ENCODE measurements at places on chromosomes 13 and 19.

DNA sequence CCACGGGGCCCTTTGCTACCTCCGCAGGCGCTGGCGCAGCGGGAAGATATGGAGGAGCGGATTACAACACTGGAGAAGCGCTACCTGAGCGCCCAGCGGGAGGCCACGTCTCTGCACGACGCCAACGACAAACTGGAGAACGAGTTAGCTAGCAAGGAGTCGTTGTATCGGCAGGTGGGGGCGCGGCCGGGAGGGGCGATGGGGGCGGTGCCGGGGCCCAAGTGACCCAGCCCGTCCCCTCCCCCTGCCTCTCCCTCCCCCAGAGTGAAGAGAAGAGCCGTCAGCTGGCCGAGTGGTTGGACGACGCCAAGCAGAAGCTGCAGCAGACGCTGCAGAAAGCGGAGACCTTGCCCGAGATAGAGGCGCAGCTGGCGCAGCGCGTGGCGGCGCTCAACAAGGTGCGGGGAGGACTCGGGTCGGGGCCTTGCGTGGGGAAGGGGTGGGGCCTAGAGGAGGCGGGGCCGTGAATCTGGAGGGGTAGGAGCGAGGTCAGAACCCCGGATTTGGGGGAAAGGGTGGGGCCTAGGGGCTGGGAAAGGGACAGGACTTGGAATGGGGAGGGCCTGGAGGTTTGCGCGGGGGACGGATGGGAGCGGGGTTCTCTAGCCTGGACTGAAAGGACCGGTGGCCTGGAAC is 13.7 kb downstream of the PPFIA3 start:
- peak; percentile 49 for DNase-seq

GRCh38 chr13:75766636-75767035 is 130.5 kb downstream of the LMO7 start:
- no peak for DNase-seq

DNA sequence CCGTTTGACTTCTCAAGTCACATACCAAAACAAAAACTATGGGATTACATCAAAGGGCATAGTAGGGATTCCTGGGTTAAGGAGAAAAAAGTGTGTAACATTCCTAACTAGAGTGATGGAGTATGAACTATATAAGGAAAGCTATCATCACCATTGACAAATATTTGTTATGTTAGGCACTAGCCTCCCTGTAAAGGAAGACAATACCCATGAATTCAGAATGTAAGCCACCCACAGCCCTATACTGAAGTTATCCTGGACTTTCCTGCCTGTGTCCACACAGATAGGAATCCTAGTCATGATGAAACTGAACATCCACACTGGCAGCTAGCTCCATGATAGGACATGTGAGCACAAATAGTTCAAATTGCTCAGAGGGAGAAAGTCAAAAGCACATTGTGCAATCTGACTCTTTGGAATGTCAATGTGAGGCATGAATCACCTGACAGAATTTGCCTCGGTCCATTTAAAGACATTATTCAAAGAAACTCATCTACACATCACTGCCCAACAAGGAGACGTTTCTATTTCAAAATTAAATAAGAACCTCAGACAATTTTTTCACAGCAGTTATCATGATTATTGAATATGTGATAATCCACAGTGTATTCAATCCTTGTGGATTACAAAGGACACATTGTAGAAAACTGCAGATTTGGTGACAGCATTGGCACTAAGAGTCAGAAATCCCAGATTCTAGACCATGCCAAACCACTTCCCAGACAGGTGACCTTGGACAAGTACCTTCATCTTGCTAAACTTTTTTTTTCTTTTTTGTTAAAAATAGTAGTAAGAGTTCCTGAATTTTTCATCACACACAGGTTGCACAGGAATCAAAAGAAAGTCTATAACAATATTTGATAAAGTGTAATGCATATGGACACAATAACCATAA is 529.3 kb downstream of the IRS2 start:
- DNase-seq = no peak

DNA sequence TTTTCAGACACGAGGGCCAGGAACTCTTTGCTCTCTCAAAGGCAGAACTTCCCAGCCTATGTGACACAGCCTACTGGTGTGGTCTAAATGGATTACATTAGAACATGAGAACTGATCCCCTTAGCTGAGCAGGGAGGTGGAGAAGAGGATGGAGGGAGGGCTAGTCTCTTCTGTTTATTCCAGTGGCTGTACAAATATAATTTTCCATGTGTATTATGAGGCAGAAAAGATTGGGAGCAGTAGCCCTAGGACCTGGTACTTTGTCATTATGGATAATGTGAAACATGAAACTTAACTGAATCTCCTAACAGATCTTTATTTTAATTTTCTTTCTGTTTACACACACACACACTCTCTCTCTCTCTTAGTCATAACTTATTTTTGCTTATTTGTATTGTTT is 82.1 kb downstream of the WDFY2 start:
- DNase-seq = no peak

DNA sequence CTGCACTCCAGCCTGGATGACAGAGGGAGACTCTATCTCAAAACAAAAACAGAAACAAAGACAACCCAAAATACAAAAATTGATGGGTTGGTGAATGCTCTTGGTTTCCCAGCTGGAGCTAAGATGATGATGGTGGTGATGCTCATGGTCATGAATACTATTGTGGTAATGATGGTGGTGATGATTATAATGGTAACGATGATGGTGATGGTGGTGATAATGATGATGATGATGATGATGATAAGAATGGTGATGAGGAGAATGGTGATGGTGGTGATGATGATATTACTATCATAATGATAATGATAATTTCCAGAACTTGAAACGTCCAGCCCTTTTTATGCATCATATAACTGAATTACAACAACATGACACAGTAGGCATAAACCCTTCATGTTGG is 40.1 kb downstream of the VAV1 start:
- DNase-seq = no peak

DNA sequence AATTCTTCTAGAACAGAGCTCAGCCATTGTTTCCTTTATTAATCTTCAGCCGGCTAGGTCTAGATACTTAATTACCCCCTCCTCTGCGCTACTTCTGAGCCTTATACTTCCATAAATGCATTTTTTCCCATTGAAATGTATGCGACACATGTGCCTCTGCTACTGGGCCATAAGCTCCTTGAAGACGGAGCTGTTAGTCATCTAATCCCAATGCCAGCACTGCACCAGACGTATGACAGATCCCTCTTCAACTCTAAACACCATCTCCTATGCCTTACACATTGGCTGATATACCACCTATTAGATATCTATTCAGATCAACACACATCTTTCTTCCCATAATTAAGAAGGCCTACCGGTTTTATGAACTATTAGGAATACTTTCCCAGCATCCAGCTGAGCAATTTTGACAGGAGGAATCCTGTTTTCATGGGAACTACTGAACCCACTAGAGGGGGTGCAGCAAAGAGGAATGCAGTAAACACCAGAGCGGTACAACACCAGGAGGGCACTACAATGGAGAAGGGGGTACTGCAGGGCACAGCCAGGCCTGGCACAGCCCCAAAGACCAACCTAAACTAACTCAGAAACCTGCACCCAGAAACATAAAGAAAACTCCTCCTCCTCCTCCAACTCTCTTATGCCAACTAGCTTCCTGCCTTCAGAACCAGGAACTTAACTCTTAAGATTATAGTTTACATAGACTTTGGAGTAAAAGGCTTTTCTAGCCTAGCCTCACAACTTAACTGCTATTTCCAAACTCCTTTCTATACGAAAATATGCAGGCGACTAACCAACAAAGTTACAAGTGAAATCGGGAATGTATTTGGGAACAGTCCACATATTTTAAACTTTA is 18.7 kb downstream of the STK24 start:
- DNase-seq = no peak

DNA sequence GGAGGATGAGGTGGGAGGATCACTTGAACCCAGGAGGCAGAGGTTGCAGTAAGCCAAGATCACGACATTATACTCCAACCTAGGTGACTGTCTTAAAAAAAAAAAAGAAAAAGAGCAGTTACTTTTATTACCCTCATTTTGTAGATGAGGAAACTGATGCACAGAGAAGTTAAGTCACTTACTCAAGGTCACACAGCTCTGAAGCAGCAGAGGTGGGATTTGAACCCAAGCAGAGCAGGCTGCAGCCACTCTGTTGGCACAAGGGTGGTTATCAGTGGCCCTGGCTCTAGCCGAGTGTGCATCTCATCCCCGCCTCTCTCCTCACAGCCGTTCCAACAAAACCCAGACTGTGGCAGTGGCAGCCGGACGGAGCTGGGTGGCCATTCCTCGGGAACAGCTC is 7.6 kb downstream of the IL27RA start:
- no peak for DNase-seq

DNA sequence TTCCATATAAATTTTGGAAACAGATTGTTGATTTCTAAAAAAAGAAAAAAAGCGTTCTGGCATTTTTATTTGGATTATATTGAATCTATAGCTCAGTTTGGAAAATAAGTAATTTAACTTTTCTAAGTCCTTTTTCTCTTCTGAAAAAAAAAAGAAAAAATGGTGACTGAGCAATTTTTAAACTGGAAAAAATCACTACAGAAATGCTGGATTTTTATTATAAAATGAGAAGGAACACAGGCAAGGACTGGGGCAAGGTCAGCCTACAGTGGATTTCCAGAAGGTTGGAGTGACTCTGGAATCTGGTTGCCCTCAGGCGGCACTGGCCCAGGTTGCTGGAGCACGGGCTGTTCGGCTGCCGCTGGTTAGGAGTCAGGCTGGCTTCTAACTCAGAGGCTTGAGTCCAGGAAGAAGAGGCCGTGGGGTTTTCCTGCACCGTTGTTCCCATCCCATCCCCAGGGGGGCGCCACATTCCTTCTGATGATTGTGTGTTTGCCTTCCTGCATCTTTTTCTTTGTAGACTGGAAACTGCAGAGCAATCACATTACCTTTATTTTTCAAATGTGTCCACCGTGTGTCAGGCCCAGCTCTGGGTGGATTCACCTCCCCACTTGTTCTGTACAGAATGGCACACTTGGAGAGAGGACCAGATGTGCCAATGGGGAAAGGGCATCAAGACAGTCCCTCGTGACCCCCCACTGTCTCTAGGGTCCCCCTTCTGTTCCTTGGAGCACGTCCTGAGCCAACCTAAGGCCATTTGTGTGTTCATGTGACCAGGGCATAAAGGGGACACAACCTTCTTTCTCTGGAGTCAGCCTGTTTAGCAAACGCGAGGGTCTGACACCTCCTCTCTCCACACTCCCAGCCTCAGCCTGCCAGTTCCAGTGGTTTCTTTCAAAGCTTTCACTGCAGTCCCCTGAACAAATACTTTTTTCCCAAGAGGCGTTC is 44.5 kb upstream of the GTF3A start:
- peak; percentile 78 for DNase-seq

- DNase-seq = no peak
These were observed 9.1 kb upstream of the SIN3B start for GRCh38 chr19:16820056-16820455.

DNA sequence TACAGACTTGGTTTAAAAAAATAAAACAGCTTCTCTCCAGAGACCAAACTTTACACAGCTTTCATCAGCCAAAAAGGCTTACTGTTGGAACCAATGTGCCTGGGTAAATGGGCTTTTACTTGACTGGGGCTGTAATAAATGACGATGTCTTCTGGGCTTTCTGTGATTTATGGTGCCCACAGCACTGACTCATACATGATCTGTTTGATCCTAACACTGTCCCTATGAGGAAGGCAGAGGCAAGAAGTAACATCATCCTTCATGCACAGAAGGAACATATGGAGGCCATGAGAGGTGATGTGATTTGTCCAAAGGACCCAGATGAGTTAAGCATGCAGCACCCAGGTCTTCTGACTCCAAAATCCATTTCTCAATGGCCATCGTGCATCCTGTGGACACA is 77.4 kb downstream of the DOCK9 start:
- DNase-seq = no peak

GRCh38 chr19:5308451-5309437 is 31.9 kb downstream of the PTPRS start:
- DNase-seq = no peak

- no peak for DNase-seq
These were observed 1.1 kb downstream of the WTIP start for GRCh38 chr19:34482380-34483250.

- no peak for DNase-seq
These were observed 5.4 kb downstream of the WDR18 start for GRCh38 chr19:989381-990081.

DNA sequence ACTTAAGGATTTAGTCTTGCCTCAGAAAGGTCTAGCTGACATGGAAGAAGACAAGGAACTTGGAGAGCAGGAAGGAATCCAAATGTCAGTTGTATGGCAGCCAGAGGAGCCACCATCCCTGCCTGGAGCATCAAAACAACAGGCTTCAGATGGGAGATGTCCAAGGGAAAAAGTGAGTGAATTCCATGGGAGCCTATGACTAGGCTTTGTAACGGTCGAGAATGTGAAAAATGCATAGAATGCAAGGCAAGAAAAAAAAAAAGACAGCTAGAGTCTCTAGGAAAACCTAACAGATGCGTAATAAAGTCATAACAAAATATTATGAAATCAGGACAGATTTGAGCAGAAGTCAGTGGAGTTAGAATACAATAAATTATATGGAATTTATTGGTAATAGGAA is 183.7 kb upstream of the LSM14A start:
- DNase-seq = no peak

DNA sequence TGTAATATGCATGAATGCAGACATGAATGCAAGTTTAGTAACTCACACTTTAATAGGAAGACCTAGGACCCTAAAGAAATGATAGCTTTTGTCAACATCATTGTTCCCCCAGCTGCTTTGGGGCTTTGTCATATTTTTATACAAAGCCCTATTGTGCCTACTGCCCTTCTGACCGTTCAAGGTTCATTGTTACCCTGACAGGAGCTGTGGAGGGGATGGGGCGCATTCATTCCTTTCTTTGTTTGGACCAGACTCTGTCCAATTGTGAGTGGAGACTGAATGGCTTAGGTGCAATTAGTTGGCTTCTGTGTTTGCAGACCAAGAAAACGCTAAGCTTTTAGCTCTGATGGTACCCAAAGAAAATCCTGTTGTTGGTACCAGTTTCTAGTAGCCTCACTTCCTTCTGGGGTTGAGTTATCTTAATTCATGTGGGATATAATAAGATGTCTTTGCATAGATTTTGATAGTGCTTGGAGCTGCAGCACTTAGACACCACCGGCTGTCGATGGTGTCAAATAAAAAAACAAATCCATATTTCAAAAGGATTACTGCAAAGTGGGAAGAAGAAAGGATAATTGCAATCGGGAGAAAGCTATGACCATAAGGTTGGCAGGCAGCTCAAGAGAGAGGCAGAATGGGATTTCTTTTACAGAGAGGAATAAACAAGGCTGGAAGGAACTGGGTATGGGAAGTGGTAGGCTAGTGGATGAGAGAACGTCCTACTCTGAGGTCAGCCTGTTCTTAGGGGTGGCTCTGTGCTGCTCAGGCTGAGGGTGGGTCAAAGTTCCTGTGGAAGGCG is 133.9 kb upstream of the TMTC4 start:
- DNase-seq = no peak

DNA sequence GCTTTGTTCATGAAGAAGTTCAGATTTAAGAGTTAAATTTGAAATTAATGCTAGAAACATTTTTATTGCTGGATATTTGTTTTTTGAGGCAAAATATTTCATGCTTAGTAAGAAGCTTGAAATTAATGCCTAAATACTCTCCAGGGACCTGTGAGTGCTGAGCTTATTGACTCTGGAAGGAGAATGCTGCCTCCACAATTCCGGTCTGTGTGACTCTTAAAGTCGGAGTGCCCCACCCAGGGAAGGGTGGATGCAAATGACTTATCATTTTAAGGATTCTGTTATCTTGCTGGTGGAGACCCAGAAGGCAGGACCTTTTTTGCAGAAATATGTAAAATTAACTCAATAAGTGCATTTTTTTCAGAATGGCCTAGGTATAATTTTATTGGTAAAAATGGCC is 143.8 kb upstream of the RXFP2 start:
- DNase-seq = no peak
